ENCODE measurements at places on chromosomes 16 and 17.

DNA sequence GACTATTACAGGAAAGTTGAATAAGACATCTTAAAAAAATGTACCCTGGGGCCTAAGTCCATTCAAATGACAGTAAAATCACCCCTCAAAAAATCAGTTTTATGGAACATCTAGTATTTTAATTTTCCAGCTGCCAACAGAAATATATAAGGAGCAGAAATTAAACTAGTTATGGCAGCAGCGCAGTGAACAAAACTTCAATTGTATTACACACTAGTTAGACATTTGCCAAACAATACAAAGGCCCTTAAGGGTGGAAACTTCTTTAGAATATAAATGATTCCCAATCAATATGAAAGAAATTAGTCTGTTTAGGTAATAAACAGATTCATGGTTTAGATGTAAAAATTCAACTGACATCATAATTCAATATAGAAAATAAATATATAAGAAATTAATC, 18.1 kb upstream of the RFFL start:
- no peak for DNase-seq

DNA sequence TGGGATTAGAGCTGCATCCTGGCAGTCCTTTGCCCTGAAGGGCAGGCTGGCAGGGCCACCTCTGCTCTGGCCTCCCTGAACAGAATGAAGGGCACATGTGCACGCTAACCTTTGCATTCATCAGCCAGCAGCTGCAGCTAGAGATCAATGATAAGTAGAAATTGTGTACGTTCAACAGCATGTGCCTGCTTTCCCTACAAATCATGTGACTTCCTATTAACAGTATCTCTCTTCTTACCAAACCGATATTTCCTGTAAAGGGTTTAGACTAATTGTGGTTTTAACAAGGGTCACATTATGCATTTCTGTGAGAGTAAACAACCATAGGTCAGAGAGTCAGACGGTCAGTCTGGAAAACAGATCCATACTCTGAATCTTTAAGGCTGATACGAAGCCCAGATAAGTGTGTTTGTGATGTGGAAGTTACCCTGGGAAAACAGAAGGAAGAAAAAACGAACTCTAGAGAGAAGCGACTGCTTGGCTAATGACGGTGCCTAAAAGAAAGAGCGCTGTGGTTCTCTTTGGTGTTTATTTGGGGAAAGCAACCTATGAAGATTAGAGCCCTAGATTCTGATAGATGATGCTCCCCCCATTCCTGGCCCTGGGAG, 219.4 kb downstream of the MAF start:
- DNase-seq, result no peak

DNA sequence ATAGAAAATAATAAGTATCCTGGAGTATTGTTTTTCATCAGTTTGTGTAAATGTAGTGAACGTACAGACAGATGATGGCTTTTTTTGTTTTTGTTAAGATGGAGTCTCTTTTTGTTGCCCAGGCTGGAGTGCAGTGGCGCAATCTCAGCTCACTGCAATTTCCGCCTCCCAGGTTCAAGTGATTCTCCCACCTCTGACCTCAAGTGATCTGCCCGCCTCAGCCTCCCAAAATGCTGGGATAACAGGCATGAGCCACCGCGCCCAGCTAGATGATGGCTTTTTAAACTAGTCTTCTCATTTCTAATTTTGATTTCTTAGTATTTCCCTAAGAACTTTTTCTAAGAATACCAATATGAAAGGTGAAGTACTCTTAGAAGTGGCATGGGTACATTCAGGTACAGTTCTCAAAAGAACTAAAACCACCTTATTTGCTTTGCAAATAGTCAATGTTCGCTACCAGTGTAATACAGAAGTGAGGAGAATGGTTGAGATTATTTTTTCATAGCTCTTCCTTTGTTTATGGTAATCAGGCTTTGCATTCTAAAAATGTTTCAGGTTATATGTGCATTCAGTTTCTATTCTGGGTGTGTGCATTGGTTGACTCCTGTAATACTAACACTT, 34.2 kb downstream of the TTC19 start:
- DNase-seq, result no peak

DNA sequence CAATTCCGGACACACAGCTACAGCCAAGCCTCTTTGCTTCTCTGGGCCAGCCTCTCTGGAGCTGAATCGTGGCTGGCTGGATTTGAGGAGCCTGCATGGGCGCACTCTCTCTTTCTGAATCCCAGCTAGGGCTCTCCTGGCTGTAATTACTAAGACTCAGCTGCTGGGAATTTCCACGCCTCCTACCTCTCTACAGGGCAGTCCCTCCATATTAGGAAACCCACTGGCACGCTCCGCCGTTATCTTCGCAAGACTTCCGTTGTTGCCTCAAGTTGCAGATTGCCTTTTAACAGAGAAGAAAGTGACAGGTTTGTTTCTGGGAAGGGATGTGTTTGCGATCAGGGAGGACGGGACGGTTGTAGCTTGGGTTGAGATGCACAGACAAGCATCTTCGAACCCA, 188.4 kb upstream of the NLRP1 start:
- peak; percentile 45 for DNase-seq

GRCh38 chr17:78356101-78356713, 3.7 kb downstream of the SOCS3 start:
- peak; percentile 84 for DNase-seq

DNA sequence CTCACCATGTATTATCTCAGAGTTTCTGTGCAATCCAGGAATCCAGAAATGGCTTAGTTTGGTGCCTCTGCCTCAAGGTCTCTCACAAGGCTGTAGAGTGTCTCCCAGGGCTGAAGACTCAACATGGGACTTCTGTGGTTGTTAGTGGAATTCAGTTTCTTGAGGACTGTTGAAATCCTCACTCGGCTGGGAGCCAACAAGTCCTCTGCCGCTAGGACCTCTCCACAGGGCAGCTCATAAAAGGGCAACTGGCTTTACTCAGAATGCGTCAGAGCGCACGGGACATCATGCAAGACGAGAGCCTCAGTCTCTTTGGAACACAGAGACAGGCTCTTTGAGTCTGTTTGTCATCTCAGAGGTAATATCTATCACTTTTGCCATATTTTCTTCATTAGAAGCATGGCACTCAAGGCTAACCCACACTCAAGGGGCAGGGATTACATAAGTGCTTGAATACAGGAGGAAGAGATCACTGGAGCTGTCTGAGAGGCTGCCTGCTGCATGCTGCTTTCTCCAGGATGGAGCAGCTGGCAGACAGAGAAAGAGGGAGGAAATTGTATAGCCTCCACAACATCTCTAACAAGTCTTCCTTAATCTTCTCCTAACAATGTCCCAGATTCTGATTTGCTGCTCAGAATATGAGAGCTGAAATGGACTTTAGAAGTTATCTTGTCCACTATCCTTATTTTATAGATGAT, 97.5 kb upstream of the ASIC2 start:
- DNase-seq, result peak; percentile 9

- no peak for DNase-seq
Measured at GRCh38 chr17:71111460-71111859, 942.1 kb downstream of the KCNJ2 start.

DNA sequence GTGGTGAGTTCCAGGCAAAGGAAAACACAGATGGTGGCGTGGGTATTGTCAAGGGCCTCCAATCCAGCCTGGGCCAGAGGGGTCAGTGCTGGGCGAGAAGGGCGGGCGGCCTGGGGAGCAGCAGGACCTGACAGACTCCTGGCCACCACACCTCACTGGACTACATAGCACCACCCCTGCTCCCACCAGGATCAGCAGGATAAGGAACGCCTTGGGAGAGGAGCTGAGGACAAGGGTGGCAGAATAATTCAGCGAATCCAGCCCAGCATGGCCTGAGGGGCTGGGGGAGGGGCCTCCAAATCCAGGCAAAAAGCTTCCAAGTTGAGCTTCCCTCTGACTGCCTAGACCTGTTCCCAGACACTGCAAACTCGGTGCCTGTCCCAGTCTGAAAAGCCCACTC, 6.5 kb downstream of the DLX4 start:
- DNase-seq, result no peak

- no peak for DNase-seq
Measured at GRCh38 chr17:58507123-58507634, 7.3 kb downstream of the MTMR4 start.

DNA sequence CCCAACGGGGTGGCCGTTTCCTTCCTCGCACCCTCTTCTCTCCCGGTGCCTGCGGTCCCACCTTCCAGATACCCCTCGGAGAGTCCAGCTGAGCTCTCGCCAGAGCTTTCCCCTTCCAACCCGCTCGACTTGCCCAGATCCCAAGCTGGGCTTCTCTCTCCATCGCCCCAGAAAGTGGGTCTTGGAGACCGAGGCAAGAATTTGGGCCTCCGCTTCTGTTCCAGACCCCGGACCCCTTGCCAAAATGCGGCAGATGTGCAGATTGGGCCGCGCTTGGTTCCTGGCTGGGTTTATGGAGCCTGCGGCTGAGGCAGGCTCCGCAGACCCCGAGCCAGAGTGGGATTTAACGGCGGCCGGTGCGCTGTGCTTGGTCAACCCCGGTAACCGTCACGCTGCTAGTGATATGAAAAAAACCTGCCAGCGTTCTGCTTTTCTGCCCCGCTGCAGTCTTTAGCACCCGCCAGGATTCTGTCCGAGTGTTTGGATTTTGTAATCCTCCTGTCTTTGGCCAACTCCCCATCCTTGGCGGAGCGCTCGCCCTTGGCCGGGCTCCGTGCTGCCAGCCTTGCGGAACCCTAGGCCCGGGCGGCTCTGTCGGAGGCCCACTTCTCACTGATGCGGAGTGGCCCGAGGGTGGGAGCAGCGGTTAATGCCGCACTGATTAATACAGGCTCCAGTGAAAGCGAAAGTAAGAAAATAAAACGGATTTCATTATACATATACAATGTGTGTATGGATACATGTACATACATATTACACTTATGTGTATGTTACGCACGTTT, 754 bp upstream of the SLFN11 start:
- peak; percentile 33 for DNase-seq

DNA sequence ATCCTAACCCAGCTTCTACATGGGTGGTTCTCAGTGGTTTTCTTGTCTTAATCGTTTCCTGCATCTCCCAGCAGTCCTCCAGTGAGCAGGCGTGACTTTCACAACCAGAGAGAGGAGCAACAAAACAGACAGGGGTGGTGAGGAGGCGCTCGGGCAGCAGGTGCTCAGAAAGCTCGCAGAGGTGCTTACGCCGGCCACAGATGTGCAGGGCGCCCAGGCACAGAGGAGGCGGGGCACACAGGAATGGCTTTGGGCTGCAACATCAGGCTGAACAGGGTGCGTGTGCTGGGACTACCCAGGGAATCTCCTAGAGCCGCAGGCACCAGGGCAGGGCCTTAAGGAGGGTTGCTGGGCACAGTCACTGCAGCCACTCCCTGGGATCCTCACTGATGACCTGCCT, 32.6 kb downstream of the KLHDC4 start:
- DNase-seq, result no peak

DNA sequence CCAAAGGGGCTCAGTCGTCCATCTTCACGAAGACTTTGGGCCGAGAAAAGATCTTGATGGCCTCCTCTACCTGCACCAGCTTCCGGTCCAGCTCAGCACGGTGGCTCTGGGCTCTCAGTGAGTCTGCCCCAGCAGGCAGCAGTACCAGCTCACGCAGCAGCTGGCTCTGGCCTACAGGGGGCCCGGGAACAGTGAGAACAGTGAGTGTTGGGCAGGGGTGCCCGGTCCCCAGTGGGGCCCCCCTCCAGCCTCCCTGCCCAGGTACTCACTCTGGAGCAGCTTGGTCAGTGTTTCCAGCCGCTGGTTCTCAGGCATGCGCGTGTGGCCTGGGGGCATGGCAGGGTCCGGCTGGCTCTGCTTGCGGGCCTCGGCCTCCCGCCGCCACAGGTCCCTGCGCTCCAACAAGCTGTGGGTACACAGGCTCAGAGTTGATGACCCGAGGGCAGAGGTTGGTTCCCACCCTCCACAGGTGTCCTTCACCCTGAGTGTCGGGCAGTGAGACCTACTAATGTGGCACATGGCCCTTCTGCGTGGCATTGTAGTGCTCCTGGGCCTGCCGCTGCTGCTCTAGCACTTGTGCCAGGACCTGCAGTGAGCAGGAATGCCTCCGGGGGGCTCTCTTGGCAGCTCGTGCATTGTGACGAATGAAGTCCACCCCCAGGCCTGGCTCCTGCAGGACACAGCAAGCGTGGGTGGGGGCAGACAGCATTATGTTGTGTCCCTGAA, 2.6 kb downstream of the PARD6A start:
- DNase-seq, result no peak

DNA sequence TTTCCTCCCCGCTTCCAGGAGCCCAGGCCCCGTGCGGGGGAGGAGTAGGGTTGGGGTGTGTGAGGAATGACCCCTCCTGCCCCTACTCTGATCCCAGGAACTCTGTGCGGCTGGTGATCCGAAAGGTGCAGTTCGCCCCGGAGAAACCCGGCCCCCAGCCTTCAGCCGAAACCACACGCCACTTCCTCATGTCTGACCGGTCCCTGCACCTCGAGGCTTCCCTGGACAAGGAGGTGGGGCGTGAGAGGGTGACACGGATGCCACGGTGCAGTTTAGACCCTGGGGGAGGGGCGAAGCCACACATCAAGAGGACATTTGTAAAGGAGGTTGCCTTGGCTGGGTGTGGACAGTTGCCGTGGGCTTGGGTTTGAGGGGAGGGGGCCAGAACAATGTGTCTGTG, 7.4 kb downstream of the ARRB2 start:
- no peak for DNase-seq

DNA sequence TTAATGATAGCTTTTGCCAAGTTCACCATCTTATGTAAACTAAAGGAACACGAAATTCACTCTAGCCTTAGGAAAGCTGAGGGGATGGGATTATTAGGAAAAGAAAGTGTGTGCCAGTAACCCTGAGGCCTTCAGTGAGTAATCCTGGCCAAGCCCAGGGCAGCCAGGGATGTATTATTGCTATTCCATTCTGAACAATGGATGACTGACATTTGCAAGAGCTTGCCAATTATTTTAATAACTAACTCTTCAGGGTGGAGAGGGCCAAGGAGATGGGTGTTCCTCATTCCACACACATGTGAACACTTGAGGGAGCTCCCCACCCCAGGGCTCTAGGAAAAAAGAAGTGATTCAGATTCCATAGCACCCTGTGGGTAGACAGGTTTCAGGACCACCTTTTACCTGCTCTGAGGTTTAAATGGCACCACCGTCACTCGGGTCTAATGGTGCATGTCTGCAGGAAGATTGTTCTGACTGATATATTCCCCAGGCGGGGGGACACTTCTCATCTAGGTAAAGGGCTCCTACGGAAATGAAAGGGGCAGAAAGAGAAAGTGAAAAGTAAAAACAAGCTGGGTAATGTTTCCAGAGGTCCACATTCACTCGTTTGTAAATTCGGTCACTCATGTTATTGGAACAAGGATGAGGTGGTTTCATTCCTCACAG, 41.5 kb downstream of the TK2 start:
- no peak for DNase-seq

GRCh38 chr16:86805188-86805587, 226.8 kb downstream of the FOXL1 start:
- DNase-seq, result no peak

DNA sequence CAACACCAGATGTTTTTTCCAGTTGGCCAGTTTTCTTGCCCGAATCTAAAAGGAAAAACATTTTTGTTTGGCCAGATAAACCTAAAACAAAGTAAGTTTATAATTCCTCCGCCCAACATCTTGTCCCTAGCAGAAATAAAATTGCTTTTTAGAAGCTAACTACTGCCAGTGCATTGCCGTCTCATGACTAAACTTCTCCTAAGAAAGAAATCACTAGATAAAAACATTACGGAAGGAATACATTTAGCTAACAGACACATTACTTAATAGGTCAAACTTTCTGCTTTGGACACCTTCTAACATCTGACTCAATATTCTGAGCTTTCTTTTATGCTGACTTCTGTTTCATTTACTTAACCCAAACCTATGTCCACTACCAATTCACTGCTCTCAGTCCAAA, 36.2 kb downstream of the FBXL20 start:
- DNase-seq, result peak; percentile 17
